ENCODE measurements at places on chromosomes 5 and 9.

DNA sequence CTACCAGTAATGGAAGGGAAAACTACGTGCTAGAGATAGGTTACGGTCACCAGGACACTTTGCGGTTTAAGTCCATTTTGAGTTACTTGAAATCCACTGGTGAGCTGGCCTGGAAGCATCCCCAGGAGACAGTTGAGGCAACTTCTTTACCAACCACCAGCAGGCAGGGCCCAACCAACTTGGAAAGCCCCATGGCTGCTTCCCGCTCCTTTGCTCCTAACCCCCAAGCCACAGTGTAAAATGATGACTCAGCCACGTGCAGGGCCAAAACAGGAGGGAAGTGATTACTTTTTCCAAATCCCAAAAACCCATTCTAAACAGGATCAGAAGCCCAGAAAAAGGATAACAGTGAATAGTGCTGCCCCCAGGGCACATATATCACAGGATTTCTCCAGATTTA lies 87.4 kb downstream of the PAX5 start:
- DNase-seq, result no peak

GRCh38 chr9:6268826-6269397 lies 53.3 kb downstream of the IL33 start:
- no peak for DNase-seq

DNA sequence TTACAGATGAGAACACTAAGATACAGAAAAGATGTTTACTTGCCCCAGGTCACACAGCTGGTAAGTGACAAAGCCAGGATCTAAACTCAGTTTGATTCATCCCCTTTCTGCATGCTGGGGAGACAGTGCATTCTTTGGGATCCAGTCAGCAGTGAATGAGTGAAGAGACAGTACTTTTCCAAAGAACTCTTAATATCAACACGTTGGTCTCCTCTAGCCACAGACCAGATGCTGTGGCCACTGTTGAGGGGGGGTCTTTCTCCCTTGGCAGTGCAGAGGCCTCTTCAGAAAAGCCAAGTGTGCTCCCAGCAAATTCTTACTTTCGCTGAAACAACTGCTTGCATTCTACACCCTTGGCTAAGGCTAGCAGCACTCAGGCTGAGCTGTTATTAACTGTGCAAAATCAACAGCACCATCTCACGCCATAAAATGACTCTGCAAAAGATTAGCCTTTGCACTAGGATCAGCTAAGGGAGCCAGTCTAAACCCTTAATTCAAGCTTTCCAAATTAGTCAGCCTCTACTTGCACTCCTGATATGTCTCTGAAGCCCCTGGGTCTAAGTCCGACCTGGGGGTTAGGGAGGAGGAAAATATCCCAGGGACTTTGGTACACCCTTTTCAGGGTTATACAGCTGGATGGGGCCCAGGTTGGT lies 4.8 kb upstream of the TMEM171 start:
- DNase-seq, result no peak

DNA sequence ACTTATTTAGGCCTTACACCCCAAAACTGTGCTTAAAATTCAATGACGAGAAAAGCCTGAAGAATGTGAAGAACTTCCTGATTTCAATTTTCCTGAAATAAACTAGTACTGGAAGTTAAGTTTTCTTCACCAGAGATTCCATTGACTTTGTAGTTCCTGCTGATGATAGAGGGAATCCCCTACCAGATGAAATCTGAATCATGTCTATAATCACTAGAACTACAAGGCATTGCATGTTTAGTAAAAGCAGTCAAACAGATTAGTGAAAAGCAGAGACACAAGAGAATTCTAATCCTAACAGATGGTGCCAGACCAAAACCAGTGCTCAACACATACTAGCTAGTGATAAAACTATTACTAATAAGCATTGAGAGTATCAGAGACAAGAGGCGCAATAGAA lies 130.0 kb downstream of the PDE4D start:
- DNase-seq, result no peak
